ENCODE measurements at places on chromosomes 5 and 9.

DNA sequence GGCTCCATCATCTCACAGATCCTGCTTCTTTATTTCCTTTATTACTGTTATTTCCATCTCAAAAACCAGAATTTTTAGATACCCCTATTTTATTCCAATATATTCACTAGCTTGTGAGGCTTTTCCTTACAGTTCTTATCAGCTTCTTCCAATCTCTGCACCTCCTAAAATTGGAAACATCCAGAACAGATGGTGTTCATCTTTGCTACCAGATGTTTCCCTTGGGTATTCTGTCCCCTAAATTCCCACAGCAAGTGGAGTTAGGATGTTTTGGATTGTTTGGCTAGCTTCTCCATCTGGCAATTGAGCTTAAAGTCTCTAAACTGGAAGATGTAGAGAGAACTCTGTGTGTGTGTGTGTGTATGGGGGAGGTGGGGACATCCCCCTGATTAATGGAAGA, 580.4 kb downstream of the DTWD2 start:
- no peak for DNase-seq

DNA sequence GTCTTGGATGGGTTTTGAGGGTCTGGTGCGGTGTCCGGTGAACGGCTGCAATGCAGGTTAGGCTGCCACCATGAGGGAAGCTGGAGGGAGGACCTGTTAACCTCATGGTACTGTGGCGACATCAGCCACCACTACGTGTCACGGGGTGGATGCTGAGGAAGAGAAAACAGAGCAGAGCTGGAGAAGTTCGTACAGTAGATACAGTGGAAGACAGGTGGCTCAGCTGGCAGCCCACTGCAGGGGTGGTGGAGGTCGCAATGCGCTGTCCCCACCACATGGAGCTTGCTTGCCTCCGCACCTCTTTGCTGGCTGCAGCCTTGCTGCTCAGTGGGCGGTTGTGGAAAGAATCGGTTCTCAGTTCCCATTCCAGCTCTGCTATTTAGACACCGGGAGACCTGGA, 2.8 kb downstream of the DCANP1 start:
- DNase-seq, result no peak

DNA sequence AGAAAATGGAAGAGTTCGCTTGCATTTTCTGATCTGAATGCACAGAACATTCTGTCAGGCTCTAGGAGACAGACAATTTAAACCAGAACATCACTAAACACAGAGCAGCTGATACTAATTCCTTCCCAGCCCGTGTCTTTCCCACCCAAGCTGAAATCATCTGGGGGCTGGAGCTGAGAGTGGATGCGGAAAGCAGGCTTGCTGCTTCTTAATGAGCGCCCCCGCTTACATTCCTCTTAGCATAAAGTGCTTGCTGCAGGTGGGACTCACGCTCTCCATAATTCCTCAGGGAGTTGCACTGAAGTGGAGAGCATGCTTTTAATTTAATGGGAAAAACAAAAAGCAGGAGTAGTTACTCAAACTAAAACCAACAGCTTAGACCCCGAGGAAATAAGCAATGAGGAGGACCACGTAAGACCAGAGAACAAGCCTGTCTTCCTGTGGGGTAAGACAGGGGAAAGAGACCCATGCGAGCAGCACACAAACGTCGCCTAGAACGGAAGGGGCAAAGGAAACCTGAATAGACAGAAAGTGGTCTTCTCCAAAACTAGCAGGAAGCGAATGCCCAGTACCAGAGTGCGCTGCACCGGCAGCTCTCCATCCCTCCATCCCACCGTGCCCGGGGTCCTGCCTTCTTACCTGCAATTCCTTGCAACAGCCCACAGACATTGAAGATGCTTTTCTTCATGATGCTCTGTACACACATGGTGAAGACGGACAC, 139.3 kb downstream of the LHFPL2 start:
- no peak for DNase-seq

DNA sequence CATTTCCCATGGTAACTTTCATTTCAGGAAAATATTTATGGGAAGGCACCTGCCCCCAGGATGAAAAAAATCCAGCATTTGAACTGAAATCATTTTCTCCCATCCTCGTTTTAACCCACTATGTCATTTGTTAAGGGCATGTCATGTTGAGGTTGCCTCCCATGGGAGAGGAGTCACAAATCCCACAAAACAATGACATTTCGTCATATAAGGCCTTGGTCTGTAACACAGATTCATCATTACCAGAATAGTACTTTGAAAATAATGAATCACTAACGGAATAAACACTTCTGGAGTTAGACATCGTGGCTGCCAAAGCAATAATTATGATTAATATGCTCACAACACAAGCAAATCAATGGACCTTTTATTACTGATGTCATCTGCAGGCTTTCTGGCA, 274.1 kb downstream of the NDUFS4 start:
- no peak for DNase-seq

DNA sequence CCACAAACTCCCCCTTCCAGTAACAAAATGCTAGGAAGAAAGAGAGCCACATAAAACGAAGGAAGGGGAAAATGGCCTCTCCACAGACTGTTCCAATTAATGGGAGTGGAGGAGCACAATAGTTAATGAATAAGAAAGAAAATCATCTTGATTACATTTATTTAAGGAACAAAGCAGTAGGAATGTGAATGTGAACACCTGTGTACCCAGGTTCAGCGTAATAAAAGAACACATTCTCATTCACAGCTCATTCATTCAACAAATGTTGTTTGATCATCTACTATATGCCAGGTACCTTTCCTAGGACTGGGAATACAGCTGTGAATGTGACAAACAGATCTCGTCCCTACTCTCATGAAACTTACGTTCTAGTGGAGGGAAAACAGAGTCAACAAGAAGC, 35.7 kb downstream of the SIL1 start:
- no peak for DNase-seq

GRCh38 chr5:52673495-52673894, 114.2 kb upstream of the ITGA1 start:
- no peak for DNase-seq

- DNase-seq, result no peak
These were observed 253.8 kb upstream of the POU5F2 start for GRCh38 chr5:93995126-93995621.
